ENCODE measurements at places on chromosomes 7 and 10.

DNA sequence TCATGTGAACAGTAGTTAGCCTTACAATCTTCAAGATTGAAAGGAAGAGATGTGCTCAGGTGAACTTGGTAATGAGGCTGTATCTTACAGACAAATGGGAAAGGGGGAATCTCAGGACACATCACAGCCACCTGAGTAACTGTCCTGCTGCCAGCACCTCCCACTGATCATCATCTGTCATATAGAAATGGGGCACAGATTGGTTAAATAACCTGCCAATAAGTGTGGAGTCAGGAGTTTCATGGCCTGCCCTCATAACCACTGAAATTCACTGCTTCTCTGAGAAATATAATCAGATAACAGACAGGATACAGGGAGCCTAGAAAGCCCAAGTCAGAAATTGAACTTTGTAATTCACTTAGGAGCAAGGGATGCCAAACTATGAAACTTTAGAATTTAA, 64.9 kb upstream of the TAS2R16 start:
- no peak for DNase-seq

GRCh38 chr7:46993396-46993795, 588.5 kb downstream of the TNS3 start:
- no peak for DNase-seq

- no peak for DNase-seq
These were observed 98.4 kb upstream of the SAMD8 start for GRCh38 chr10:75013007-75013406.

DNA sequence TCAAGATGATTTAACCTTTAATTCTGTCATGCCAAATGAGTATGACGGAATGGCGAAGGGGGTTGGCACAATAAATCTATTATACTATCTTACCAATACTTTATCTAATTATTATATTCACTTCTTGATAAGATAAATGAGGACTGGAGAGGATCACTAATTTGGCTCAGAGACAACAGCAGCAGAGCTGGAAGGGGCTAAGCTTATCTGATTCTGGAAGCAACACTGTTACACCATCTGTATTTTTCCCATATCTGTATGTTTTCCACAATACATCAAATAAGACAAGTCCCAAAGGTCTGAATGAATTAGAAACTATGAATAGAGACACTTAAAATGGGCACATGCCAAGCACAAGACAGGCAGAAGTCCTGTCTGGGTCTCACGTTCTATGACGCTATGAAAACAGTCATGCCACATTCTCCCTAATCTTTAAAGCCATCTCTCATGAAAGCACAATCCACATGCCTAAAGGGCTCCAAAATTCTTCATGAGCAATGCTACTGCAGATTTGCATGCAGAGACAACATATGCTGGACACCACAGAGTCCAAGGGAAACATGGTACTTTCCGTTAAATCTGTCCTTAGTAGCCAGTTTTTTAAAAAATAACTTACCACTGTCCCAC, 88.3 kb downstream of the SLC25A13 start:
- no peak for DNase-seq

DNA sequence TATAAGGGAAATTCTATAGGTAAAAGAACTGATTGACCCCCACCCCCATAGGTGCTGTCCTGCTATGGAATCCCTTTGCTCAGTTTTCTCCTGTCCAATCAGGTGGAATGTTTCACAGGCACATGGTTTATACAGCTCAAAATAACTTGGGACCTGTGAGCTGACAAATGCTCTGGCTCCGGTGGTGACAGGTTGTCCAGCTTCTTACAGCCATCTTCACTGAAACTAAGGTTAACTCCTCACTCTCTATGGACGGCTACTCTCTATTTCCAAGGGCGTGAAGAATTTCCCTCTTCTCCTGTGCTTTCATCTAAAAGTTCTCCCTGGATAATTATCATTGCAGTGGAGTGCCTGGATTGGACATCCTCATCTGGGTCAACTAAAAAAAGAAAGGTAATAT, at the start of gene MYPN:
Gene MYPN (plus strand): TSS at position 158 of the 400 bp plus-strand sequence. CDS start 11,951 bp downstream, outside the sequence.
- DNase-seq = no peak

- DNase-seq = no peak
These were observed 70.4 kb downstream of the AKR1B1 start for GRCh38 chr7:134388336-134389019.

DNA sequence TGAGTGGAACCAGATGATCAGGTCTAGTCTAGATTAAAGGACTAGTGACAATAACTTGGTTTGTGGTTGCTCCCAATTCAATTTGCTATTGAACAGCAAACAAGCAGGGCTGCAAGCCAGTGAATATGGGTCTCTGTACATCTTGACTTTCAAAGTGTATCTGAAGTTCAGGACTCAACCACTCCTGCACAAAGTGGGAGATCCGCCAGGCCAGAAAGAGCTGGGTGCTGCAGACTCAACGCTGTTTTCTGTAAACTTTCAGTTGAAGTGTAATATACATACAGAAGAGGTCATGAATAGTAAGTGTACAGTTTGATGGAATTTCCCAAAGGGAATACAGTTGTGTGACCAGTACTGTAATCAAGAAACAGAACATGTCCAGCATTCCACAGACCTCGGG, 416.6 kb downstream of the RPS24 start:
- DNase-seq = peak; percentile 43

- DNase-seq = peak; percentile 40
These were observed 345.1 kb downstream of the GLRX3 start for GRCh38 chr10:130481076-130481930.

Data from islet precursor cell (in vitro differentiated cells).